Right ventricle myocardium inferior (tissue), 1 donor: ENCODE measurements at places on chromosomes 13 and 19.

DNA sequence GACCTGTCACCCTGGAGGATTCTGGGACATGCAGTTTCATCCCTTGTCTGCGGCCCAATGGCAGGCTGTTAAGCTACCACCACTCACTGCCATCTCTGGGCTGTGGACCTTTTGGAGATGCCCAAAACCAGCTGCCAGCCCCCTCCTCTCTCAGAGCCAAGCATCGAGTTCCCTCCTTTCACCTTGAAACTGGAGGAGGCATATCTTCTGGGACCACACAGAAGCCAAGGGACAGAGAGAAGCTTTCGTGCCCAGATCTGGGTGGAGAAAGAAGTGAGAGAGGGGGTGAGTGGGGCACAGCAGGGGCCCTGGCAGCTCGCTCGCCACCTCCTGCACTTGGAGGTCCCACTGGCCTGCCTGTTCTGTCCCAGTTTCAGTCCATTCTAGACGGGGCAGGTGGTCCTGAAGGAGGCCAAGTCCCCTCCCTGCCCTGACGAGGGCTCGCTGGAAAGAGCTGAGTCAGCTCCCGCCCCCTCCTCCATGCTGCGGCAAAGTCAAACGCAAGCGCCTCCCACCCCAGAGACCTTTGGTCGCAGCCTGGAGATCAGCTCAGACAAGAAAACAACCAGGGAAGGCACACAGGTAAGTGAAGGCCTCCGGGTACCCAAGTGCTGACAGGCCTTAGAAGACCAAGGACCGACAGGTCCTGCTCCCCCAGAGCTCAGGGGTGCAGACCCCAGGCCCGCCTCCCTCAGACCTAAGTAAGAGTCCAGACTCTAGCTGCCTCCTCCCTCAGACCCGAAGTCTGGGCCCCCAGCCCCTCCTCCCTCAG is 3.8 kb downstream of the BCAT2 start:
- DNase-seq: no peak

- DNase-seq: no peak
These were observed 239.2 kb downstream of the LACC1 start for GRCh38 chr13:44118881-44119280.

GRCh38 chr13:46126056-46126455 is 21.2 kb upstream of the CPB2 start:
- DNase-seq: no peak

GRCh38 chr19:34482380-34483250 is 1.1 kb downstream of the WTIP start:
- DNase-seq: peak; percentile 62

DNA sequence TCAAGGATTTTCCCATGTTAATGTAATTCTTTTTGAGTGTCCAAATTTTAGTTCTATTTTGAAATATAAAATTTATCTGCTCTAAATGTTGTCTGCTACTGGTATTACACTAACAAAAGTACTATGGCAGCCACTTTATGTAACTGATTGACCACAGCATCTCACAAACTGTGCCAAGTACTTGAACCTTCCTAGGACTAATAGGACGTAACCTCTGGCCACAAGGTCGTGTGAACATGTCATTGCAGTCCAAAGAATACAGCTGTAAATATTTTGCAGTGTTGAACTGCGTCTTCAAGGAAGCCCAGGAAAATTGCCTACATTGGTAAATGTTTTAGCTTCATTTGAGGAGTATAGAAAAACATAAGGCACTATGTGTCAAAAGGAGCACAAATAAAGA is 1.9 kb downstream of the KCTD4 start:
- DNase-seq: no peak

DNA sequence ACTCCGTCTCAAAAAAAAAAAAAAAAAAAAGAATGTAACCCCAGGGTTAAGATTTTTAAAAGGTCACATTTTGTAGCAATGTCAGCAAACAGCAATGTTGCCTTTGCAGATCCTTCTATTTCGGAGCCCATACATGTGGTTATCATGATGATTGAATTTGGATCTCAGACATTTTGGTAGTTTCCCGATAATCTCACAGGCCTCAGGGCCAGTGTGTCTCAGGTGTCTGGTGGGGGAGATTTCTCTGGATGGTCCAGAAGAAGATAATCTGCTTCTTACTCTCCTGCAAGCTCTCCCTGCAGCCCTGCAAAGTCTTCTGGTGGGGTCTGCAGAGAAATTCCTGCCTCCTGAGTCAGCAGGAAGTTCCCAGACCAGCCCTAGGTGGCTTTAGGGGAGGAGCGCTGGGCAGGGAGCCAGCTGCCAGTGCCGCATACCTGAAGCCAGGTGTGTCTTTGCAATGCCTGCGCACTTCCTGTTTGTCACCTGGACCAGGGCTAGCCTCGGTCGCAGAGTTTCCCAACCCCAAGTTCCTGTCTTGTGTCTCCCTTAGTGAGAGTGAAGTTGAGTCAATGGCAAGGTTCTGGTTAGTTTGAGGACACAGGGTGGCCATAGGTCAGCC is 1.4 kb downstream of the SH2D3A start:
- no peak for DNase-seq

GRCh38 chr19:28884786-28885476 is 328.0 kb downstream of the UQCRFS1 start:
- no peak for DNase-seq

- DNase-seq: no peak
These were observed 19.8 kb downstream of the MYO9B start for GRCh38 chr19:17095141-17095919.

- no peak for DNase-seq
These were observed 7.7 kb downstream of the IRGC start for GRCh38 chr19:43723588-43723987.

DNA sequence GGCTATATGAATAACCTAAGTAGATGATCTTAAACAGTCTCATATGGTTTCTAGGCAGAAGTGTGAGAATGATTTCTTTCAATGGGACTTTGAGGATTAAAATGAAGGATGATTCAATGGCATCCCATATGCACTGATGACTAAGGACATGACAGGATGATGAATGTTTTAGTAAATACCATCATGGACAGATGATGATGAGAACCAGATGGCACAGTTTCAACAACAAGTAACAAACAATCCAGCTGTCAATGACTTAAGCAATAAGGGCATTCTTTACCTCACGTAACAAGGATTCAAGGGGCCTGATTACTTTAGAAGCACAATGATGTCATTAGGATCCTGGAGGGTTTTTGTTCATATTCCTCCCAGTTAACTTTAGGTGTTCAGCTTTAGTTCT is 2678.4 kb downstream of the PCDH9 start:
- DNase-seq: no peak

- no peak for DNase-seq
These were observed 7.4 kb downstream of the ZNF671 start for GRCh38 chr19:57719901-57720519.

DNA sequence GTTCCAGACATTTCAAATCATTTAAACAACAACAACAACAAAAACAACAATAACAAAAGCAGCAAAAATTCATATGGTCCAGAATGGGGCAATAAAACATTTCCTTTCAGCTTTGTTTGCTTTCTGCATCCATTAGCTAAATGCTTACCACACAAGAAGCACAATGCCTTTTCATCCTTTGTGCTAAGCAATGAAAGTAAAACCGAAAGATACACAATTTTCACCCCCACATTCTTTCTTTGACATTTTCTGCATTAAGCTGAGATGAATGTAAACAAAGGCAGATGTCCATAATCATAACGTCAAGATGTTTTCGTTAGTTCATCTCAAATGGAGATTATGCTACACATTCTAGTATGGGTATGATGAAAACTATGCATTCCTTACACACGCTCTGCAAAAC is 568.5 kb downstream of the SLITRK6 start:
- no peak for DNase-seq

GRCh38 chr13:97224544-97225300 is 2.6 kb downstream of the MBNL2 start:
- no peak for DNase-seq

- DNase-seq: no peak
These were observed 2086.1 kb upstream of the PCDH20 start for GRCh38 chr13:63501702-63502101.

GRCh38 chr13:44453069-44453468 is 79.4 kb downstream of the SERP2 start:
- no peak for DNase-seq

DNA sequence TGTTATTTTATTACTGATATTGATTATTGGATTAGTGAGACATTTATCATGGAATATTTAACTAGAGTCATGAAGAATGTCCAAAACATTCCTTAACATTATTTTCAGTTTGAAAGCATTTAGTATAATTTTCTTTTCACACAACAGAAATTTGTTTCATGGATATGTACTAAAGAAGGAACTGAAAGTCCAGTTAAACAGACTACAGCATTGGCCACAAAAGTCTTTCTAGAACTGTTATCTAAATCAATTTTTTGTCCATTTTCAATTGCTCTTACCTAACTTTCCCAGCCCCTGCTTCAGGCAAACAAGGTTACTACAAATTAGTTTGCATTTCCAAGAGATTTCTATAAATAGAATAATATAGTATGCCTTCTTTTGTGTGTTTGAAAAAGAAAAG is 1018.0 kb upstream of the PCDH20 start:
- no peak for DNase-seq

GRCh38 chr19:57682226-57682766 is 519 bp downstream of the ZNF551 start:
- DNase-seq: no peak

- DNase-seq: no peak
These were observed 42.5 kb downstream of the ARHGEF18 start for GRCh38 chr19:7391218-7391670.

DNA sequence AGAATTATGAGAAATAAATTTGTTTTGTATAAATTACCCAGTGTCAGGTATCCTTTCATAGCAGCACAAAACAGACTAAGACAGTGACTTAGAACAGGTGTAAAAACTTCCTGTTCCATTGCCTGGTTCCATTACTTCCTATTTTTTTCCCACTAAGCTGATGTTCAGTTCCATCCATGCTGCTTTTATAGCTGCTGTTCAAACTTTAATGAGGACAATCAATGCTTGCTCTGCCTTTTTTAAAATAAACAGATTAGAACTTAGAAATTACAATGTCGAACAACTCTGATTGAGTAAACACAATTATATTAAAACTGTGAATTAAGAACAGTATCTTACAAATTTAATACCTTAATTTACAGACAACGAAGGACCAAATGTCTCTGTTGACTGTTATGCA is 818.9 kb downstream of the OLFM4 start:
- no peak for DNase-seq

GRCh38 chr19:14821937-14822336 is 13.0 kb downstream of the OR7A5 start:
- DNase-seq: no peak

DNA sequence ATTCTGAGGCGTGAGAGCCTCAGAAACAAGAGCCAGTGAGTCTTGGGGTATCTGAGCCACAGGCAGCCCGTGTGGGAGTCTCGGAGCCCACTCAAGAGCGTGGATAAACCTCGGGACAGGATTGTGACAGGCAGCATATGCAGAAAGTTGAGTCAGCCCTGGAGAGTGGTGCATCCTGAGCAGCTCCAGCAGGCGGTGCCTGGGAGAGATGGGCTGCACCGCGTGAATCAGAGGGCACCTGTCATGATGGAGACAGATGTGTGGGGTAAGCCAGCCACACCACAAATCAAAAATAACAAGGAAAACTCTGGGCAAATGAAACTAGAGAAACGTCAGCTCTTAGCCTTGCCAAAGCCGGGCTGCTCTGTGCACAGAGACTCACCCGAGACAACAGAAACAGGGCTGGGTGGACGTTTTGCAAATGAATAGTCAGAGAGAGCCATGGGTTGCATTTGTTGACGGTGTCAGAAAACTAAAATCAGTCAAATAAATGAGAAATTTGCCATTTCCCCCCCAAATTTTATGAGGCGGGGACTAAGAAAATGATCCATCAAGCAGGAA is 30.0 kb upstream of the POP4 start:
- DNase-seq: no peak

GRCh38 chr13:109900320-109900719 is 113.9 kb upstream of the IRS2 start:
- no peak for DNase-seq

DNA sequence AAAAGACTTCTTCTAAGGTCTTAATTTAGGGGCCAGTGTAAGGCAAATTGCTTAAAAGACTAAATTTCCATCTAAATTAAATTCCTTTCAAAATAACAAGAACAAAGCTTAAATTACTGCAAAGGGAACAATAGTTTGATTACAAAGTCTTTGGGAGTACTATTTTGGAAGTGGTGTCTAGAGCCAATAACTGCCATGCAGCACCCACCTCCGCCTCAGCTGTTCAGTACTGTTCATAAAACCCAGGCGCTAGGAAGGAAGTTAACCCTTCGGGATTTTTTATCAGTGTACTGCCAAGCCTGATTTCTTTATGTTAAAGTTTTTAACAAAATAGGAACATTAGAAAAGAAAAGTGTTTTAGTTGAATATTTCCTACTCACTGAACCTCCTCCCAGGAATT is 210.1 kb downstream of the LIG4 start:
- DNase-seq: no peak

- no peak for DNase-seq
These were observed 193.5 kb downstream of the ZNF536 start for GRCh38 chr19:30565636-30566035.

DNA sequence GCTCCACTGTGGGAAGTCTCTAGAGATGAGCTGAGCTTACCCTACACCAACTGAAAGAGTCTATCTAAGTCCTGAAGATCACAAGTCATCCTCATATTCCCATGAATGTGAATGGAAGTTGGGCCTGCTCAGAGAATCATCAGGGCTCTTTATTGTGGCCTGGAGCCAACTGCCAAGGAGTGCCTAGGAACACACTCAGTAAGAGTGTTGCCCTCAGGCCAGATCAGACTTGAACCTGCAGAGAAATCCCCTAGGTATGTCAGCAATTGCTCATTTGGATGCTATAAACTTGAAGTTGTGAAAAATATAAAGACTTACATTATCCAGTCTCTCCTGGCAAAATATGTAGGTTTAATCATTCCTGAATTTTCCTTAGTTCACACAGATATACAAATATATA is 1070.2 kb downstream of the EFNB2 start:
- DNase-seq: no peak

GRCh38 chr19:6023085-6023682 is 45.2 kb upstream of the RANBP3 start:
- no peak for DNase-seq

- DNase-seq: no peak
These were observed 139.0 kb downstream of the GPC5 start for GRCh38 chr13:91537376-91537775.

GRCh38 chr13:44207476-44207875 is 166.1 kb upstream of the SERP2 start:
- no peak for DNase-seq

- no peak for DNase-seq
These were observed 807.6 kb downstream of the UQCRFS1 start for GRCh38 chr19:28405346-28405742.

DNA sequence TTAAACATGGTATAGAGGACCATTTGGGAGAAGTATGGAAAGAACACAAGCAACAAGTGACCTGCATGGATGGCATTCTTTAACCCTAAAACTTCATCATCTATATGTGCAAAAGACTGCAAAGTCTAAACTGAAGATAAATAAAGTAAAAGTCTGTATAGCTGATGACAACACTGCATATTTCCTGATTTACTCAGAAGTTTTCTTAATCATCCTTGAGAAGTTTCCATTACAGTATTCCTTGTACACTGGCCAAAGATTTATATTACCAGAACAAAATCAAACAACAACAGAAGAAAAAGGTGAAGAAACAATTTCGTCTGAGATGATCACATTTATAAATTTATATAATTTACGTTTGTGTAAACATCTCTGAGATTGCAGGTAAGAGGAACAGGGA is 805.7 kb downstream of the PCDH9 start:
- DNase-seq: no peak
